A673 (cell line): ENCODE measurements at places on chromosomes 11 and 22.
A peak's percentile ranks its signal among the peaks of the same experiment; 100 is the strongest.

DNA sequence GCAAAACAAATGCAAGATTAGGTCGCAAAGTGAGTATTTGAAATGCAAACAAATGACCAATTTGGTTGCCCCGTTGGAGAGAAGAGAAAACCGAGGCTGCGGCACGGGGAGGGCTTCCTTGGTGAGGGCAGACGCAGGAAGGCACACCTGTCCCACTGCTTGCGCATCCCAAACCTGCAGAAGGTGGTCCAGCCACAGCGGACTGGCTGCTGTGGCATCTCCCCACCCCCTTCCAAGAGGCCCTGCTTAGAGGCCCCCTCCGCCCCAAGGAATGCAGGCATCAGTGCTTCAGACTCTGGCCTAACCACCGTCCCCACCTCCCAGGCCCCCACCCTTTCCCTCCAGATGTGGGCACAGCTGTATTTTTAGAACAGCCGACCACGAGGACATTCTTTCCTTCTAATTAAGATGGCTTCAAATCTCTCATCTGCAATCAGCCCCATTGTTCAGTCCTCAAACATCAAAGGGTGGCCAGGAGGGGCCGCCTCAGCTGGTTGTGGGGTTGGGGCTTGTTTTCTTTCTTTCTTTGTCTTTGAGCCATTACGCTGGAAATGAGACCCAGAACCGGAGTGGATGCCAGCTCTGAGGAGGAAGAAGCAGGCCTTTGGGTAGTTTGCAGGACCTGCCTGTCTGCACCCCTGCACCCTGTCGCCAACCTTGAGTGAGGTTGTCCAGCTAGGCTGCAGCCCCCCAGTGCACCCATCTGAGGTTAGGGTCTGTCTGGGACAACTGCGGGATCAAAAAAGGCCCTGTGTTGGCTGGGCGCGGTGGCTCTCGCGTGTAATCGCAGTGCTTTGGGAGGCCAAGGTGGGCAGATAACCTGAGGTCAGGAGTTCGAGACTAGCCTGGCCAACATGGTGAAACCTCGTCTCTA, 9.4 kb upstream of the DERL3 start:
- no peak for DNase-seq

DNA sequence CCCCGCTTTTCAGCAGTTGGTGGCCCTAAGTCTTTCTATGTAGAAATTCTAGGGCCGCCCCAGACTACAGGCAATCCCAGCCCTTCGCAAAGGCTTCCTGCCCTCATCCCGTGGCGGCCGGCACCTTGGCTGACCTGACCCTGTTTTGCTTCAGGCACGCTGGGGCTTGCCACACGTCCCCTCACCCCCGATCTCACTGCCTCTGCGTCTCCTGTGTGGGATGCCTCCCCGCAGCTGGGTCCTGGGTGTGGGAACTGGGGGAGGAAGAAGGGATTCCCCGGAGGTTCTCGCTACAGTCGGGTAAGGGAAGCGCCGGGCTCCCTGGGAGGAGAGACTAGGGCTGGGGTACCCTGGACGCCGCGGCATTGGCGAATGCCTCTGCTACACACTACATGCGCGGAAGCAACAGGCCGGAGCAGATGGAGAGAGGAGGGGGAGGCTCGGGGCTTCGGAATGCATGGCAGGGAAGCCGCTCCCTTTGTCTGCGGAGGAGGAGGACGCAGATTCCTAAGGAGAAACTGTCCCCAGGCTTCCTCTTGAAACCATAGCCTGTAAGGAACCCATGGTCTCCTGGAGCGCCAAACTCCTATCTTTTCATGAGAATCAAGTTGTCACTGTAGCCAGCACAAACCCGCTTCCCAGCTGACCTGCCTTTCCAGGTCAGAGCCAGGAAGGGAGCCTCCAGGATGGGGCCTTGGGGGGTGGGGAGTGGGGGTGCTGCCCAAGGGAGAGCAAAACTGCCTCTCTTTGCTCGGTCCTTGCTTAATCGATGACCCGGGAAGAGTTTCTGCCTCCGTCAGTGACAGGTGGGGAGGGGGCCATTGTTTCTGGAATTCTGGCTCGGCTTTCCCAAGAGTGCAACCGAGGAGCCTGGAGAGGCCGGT, 1.4 kb downstream of the DTX4 start:
- DNase-seq = peak; percentile 37

GRCh38 chr11:34606326-34607120, 14.4 kb upstream of the EHF start:
- DNase-seq = no peak

GRCh38 chr11:1281326-1281973, 28.0 kb downstream of the TOLLIP start:
- DNase-seq = no peak

GRCh38 chr11:13344818-13345217, 67.2 kb downstream of the BMAL1 start:
- DNase-seq = no peak

DNA sequence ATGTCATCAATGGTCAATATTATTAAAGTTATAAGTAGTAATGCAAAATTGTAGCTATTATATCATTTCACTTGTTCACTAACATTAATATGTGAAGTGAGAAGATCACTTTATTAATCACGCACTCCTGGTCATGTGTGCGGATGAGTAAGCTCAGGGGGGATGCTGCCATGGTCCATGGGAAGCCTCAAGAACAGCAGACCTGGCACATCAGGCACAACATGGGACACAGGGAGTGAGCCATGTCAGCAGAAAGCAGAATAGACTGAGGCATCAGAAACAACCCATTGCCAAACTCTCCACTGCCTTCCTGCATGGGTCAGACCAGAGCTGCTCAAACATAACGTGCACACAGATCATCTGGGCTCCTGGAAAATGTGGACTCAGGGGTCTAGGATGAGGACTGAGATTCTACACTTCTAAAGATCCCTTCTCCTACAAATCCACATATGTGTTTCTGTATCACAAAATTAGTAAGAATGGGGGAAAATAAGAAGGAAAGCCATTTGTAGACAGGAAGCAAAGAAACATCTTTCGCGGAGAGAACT, 63.8 kb upstream of the VPREB1 start:
- no peak for DNase-seq

- DNase-seq = no peak
Observed at GRCh38 chr11:126407101-126407521, 51.6 kb downstream of the ST3GAL4 start.

- DNase-seq = peak; percentile 80
Observed at GRCh38 chr11:124285610-124286344, 28.0 kb downstream of the OR8D1 start.

DNA sequence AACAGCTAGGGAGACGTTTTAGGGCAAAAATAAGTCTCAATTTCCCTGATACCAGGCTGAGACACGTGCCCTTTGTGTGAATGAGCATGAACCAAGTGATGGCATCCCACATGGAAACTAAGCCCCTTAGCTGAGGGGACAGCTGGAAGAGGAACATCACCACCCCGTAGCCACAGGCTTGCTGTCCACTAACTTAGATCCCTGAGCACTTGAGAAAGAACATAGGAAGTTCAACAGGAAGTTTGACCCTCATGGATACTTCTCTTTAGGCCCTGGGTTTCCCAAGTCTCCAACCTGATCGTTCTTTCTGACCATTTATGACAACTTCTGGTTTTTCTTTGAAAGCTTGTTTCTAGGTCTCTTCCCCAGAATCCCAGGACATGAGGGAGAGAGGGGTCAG, 11.6 kb upstream of the CKAP5 start:
- no peak for DNase-seq

GRCh38 chr11:36711104-36711825, 113.2 kb upstream of the RAG2 start:
- DNase-seq = peak; percentile 25

DNA sequence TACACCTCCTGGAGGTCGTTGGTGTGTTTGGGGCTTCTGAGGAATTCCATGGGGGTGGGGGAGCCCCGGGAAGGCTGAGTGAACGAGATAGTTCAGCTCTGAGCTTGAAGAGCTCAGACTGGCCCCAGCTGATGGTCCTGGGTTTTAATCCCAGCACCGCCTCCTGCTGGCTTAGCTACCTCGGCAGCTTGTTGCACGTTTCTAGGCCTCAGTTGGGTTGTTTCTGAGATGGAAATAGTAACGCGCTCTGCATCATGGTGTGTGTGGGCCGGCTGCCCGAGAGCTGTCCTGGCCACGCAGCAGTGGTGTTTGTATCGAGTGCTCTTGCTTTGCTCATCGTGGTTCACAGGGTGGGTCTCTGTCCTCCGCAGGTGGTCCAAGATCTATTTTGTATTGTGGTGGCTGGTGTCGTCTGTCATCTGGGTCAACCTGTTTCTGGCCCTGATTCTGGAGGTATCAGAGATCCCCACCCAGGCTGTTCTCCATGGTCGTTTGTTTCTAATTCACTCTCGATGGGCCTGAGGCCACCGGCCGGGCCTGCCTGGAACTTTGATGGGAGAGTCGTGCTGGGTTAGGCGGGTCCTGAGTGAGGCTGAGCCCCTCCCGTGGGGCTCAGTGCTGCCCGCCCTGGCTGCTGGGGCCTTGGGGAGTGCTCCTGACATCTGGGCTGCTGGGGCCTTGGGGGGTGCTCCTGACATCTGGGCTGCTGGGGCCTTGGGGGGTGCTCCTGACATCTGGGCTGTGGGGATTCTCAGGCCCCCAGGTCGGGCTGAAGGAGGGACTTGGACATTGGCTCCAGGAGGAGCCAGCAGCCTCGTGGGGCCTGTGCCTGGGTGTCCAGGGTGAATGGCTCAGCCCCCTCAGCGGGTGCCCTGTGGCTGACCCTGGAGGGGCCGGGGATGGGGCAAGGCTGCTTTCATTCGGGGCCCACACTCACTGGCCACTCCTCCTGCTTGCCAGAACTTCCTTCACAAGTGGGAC, 37.7 kb downstream of the TPCN2 start:
- DNase-seq = peak; percentile 30

GRCh38 chr11:46270684-46271083, 6.8 kb upstream of the CREB3L1 start:
- DNase-seq = no peak

- no peak for DNase-seq
Observed at GRCh38 chr11:128585498-128586238, 1.7 kb downstream of the ETS1 start.

GRCh38 chr22:46402505-46402904, 67.0 kb downstream of the TRMU start:
- DNase-seq = no peak

DNA sequence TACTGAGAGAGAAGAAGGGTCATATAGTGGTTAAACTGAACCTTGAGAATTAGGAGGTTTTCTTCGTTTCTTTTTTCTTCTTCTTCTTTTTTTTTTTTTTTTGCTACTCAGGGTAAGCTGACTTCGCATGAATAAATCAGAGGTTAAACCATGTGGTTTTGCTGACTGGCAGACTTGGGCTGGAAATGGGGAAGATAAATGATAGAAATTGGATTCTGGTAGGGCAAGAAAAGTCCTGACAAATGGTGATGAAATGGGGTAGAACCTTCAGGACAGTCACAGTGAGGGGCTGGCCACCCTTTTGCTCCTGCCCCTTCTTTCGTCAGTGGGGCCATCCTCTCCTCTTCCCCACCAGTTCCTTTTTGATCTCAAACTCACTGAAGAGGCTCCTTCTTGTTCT, 1.6 kb upstream of the SWAP70 start:
- DNase-seq = no peak

- no peak for DNase-seq
Observed at GRCh38 chr22:48842583-48842945, 985.1 kb downstream of the BRD1 start.

- DNase-seq = no peak
Observed at GRCh38 chr22:37137903-37138665, 11.6 kb downstream of the IL2RB start.

DNA sequence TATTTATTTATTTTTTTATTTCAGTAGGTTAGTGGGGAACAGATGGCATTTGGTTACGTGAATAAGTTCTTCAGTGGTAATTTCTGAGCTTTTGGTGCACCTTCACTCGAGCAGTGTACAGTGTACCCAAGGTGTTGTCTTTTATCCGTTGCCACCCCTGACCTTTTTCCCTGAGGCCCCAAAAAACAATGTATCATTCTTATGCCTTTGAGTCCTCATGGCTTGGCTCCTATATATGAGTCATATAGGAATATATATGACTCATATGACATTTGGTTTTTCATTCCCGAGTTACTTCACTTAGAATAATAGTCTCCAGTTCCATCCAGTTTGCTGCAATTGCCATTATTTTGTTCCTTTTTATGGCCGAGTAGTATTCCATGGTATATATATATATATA, 763.9 kb downstream of the NTM start:
- no peak for DNase-seq

DNA sequence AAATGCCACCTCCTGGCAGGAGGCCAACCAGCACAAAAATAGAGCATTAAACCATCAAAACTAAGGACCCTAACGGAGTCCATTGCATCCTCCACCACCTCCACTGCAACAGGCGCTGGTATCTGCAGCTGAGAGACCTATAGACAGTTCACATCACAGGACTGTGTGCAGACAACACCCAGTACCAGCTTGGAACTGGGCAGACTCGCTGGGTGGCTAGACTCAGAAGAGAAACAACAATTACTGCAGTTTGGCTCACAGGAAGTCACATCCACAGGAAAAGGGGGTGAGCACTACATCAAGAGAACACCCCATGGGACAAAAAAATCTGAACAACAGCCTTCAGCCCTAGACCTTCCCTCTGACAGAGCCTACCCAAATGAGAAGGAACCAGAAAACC, 11.6 kb upstream of the TMEM45B start:
- DNase-seq = no peak

DNA sequence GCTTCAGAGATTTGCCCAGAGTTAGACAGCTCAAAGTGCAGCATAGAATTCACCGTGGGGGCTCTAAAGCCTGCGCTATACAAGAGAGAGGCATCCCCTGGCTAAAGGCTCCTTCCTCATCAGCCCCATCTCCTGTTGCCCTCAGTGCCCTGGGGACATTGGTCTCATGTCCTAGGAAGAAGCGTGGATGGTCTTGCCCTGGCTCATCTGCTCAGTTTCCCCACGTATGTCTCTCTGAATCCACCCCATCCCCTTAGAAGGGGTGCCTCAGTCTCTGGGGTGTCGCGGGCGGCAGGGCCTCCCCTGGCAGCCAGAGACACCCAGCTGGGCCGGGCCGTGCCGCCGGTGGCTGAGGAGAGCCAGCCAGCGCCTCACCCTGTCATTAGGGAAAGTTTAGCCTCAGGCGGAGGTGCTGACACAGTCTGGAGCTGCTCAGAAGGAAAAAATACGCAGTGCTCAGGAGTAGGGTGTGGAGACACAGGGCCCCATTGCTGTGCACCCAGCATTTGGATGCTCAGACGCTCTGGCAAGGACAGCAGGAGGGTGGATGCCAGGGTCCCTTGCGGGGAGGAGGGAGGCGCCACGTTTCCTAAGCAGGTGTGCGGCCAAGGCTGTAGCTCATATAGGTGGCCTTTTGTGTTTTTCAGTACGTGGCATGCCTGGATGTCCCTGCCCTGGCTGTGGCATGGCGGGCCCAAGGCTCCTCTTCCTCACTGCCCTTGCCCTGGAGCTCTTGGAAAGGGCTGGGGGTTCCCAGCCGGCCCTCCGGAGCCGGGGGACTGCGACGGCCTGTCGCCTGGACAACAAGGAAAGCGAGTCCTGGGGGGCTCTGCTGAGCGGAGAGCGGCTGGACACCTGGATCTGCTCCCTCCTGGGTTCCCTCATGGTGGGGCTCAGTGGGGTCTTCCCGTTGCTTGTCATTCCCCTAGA, 1.3 kb downstream of the SLC39A13 start:
- no peak for DNase-seq
